Activated T-cell treated with anti-CD3 and anti-CD28 coated beads, Interleukin-2, amount 50 U/mL, for 72 hours (primary cell): ENCODE measurements at places on chromosomes 7 and 10. TPM values are rescaled to one million over a fixed set of nuclear protein-coding genes. Genes with fewer than 3 reads are reported as not detected.

Gene C10orf67
- total RNA-seq, result 0.39 TPM

DNA sequence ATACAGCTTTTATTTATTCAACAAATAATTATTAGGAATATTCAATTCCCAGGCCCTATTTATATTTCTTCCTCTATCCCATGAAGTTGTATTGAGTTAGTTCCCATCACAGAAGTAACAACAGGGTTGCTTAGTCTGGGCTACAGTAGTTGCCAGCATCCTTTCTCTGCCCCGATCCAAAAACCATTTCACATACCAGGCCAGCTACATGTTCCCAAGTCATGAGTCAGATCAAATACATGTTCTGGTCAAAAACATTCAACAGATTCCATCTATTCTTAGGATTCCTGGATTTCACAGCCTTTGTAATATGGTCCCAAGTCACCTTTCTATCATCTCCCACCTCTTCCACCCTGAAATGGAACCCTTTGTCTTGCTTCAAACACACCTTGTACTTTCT is 91.6 kb downstream of the RAB11FIP2 start:
- no peaks in the 10 kb centered on the region for H3K36me3 ChIP-seq
- H3K27me3 ChIP-seq, result peaks cover 24% of the 10 kb centered on the region
- no peaks in the 10 kb centered on the region for H3K4me1 ChIP-seq
- no peak for DNase-seq
- no peak overlapping the region for H3K27ac ChIP-seq

DNA sequence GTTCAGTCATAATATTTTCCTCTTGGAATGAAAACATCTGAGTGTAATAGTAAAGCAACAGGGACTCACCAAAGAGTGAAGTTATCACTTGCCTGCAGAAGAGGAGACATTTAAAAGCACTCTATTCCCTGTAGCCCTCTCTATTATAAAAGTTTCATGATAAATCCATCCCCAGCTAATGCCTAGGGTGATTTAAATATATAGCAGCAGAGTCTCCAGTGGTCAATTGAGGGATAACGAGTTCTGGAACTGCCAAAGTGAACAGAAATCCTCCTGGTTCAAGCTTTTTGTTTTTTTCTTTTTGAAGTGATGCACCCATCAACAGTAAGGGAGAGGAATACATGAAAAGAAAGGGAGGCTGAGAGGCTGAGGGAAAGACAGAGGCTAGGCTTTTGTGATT is 87.3 kb downstream of the EVX1 start:
- DNase-seq, result no peak
- no peaks in the 10 kb centered on the region for H3K36me3 ChIP-seq
- no peak overlapping the region for H3K27ac ChIP-seq
- no peaks in the 10 kb centered on the region for H3K4me1 ChIP-seq
- peaks cover 12% of the 10 kb centered on the region for H3K27me3 ChIP-seq

Gene MYL7
- total RNA-seq, result not detected
